ENCODE measurements at places on chromosomes 11 and 22.

DNA sequence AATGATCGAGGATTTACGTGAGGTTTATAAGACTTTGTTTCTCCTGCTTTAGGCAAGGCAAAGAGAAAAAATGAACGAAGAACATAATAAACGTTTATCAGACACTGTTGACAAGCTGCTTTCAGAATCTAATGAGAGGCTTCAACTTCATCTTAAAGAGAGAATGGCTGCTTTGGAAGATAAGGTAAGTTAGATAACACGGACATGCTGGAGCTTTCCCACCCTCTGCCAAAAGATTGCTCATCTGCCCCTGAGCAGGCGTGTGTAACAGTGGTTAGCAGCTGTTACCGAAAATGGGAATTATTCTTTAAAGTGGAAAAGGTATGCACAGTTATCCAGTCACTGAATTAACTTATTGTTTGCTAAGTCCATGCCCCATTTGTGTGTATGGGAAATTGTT is 62.8 kb upstream of the CTTN start:
- no peak for DNase-seq

GRCh38 chr11:67321313-67321871 is 18.1 kb downstream of the SSH3 start:
- no peak for DNase-seq

- no peak for DNase-seq
Measured at GRCh38 chr22:26508148-26508547, 4.1 kb downstream of the TFIP11 start.

- DNase-seq, result no peak
Measured at GRCh38 chr11:88040148-88040496, 135.1 kb downstream of the RAB38 start.

DNA sequence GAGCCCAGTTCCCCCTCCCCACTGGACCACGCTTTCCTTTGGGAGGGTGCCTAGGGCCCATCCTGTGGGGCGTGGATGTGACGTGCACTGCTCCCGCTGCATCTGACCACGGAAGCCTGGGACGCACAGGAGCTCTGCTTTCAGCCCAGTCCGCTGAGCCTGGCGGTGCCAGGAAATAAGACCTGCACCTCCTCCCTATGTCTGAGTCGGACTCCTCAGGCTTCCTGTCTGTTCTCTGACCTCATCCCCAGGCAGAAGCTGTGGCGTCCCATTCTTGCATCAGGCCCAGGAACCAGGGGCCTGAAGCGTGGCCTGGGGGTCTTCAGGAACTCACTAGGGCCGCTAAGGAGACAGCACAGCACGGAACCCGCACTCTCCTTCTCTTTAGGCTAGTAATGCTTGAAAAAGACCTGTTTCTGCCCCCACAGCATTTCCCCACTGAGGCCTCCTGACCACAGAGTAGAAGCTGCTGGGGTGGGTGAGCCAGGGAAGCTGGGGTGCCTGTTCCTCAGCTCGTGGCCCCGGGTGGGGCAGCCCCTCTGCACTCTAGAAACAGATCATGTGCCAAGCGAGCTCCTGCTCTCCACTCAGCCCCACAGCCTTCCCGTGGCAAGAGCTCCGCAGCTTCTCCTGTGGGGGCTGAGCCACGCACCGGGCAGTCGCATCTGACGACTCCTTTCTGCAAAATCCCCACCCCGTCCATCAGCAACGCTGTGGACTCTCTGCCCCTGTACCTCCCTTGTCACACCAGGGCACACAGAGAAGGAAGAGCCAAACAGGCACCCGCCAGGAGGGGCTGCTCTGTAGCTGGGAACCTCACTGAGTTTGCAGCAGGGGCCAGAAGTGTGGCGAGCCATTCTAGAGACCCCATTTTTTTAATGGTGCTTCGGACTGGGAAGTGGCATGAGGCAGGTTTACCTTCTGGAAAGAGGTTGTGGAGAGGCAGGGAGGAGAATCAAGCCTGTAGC is 22.6 kb downstream of the MOV10L1 start:
- DNase-seq, result no peak

- DNase-seq, result no peak
Measured at GRCh38 chr22:35375031-35375430, 5.9 kb upstream of the HMOX1 start.

- no peak for DNase-seq
Measured at GRCh38 chr11:57643802-57644201, 5.9 kb downstream of the YPEL4 start.

- DNase-seq, result no peak
Measured at GRCh38 chr11:21072558-21072957, 403.2 kb downstream of the NELL1 start.

DNA sequence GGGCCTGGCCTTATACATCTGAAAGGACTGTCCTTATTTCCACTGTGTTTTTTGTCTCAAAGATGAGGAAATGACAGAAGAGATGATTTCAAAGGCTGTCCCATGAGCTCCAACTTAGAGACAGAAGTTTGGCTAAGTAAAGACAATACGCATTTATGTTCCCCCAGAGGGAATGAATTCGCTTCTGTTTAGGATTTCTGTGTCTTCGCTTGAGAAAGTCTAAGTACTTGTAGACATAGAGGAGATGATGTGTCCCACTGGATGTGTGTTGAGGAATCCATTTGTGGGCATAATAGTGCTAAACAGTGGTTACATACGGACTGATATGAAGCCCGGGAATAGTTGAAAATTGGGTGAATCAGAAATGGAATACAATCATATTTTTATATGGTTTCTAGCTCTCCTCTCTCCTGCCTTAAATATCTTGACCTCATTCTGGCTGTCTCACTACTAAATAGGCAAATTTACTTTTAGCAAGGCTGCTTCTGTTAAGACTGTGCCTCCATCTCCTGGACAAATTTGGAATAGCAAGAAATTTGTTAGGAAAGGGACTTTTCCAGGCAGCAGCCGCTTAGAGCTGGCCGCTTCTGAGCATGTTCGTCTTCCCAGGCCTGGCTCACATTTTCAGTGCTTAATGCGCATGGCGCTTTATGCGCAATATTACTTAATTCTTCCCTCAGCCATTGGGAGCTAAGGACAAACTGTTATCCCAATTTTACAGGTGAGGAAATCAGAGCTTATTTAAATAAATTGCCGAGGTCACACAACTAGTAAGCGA is 1.9 kb upstream of the PEX26 start:
- peak; percentile 79 for DNase-seq

DNA sequence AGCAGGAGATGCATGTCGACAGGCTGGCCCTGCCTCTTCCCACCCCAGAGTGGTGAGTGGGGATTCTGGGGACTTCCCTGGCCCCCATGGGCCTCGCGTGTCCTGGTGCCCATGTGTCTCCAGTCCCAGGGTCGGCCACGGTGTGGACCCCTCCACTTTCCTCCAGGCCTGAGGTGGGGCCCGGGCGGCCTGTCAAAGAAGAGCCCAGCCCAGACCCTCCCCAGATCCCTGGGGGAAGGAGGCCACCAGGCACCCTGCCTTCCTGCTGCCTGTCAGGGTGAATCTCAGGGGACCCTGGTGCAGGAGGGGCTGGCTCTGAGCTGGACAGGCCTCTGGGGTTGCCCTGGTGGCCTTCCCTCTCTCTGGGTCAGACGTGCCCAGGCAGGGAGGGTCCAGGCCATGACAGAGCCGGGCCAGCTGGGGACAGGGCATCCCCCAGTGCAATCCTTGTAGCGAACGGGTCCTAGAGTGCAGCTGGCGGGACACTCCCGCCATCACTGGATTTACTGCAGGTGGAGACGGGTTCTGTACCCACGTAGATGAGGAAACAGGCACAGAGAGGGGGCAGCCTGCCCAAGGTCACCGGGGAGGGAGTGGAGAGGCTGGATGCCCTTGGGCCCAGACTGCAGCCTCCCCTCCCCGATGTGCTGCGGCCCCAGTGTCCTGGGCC is 13.5 kb upstream of the MUC6 start:
- DNase-seq, result no peak

- peak; percentile 1 for DNase-seq
Measured at GRCh38 chr22:33209930-33210784, 152.0 kb upstream of the SYN3 start.

DNA sequence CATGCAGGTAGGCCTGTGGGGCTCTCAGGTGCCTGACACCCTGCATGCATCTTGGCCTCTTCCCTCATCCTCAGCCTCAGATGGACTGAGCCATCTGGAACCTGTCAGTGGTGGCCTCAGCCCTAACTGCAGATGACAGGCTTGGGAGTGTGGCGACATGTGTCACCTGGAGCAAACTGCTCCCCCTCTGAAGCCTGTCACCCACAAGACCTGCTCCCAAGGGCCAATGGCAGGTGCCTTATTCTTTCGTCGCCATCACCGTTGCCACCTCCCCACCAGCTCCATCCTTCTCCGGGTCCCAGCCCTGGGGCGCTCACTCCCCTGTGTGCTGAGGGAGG is 3.6 kb upstream of the SEPTIN5 start:
- no peak for DNase-seq

DNA sequence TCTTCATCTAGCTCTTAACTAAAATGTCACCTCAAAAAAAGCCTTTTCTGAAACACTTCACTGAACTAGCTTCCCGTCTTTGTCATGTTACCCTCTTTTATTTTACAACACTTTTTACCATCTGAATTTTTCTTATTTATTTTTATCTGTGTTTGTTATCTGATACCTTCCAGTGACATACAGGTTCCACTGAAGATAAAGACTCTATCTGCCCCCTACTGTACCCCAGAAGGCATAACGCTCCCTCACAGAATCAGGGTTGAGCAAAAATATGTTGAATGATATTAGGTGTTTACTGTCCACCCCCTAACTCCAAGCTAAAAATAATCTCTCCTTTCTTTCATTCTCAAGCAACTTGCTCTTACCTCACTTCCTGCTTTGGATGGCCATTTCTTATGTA is 654.2 kb downstream of the NELL1 start:
- DNase-seq, result no peak

- no peak for DNase-seq
Measured at GRCh38 chr11:104843150-104843836, 55.0 kb downstream of the CASP12 start.

GRCh38 chr22:37734964-37735451 is 38.2 kb downstream of the TRIOBP start:
- DNase-seq, result no peak

- DNase-seq, result no peak
Measured at GRCh38 chr11:48305923-48306322, at the start of gene OR4S1. TSS of gene OR4S1 (plus strand) at chr11:48306223. CDS start at chr11:48306223, 0 bp downstream.

DNA sequence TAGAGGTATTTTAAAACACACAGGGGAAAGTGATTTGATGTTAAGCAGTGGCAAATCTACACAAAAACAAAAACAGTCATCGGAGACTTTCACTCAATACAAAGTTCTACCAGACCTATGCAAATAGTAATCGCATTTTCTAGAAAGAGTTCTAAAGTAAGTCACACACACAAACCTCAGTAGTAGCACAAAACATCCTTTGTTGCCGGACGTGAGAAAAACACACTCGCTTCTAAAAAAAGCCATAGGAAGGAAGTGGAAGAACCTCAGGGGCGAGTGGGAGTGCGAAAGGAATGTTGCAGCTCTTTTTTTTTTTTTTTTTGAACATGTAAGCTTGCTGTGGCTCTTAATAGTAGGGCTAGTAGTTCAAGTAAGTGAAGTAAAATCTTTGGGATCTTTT is 88.9 kb downstream of the MAML2 start:
- peak; percentile 54 for DNase-seq

GRCh38 chr11:45147891-45148675 is 1.6 kb downstream of the PRDM11 start:
- no peak for DNase-seq

DNA sequence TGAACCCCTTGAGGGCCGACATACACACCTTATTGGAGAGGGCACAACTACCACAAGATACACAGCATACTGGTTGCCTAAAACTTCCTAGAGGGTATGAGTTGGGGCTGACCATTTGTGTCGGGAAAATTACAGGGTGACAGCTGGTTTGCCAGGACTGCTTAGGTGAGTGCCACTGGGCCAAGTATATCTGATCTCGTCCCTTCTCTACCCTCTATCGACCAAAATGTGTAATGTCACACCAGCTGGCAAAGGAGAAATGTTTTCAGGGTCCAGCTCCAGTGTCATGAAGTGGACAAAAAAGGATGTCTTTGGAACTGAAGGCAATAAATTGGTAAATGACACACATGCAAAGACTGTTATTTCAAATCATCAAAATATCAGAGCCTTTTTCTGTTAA is 126.1 kb downstream of the PGR start:
- DNase-seq, result no peak
